Stimulated activated CD8-positive, alpha-beta memory T cell treated with anti-CD3 and anti-CD28 coated beads, Interleukin-15, amount 100 ng/mL, for 4 hours (primary cell): ENCODE measurements at places on chromosomes 6 and 20.

DNA sequence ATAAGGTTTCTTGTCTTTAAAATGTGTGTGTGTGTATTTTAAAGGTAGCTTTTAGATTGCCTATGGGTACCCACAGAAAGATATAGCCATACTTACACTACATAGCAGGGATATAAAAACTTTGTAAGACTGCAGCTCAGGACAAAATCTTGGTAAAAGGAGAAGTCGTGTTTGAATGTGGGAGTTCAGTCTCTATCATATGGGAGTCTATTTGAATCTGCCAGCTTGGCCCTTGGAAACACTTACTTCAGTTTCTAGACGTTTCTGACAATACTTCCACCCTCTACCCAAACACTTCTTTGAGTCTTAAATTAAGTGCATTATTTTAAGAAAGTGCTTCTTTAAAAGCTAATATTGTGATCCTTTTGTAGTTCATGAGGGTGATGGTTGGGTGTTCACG, 155.7 kb downstream of the CARMIL1 start:
- DNase-seq: no peak

- DNase-seq: no peak
These were observed 273.5 kb downstream of the COL12A1 start for GRCh38 chr6:74932232-74932888.

DNA sequence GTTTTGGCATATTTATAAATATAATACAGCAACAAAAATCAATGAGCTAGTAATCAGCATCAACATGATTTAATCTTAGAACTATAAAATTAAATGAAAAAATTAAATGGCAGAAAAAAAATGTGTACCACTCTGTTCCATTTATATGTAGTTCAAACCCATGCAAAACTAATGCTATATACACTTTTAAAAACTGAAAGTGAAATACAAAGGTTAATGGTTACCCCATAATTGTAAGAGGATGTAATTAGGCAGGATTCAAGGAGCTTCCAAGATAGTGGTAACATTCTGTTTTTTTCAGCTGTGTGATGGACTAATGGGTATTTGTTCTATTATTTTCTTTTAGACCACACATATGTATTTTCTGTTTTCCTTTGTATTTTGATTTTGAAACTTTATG, 492.1 kb downstream of the UTRN start:
- no peak for DNase-seq

GRCh38 chr20:22918286-22918983, 116.7 kb upstream of the SSTR4 start:
- no peak for DNase-seq

DNA sequence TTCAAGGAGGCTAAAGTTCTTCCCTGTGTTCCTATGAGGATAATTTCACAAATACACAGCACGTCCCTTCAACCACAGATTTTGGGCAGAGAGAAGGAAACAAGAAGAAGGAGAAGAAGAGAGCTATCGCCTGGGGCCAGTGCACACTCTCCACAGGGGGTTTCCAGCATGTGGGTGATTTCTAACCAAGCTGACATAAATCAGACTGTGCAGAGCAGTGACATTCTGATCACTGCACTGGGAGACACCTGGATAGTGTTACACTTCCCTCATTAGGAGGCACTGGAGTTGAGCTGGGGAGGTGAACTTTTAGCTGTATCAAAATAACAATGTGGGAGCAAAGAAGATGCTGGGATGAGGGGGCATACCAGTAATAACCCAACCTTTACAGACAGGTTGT, 71.8 kb upstream of the CENPW start:
- DNase-seq: no peak

DNA sequence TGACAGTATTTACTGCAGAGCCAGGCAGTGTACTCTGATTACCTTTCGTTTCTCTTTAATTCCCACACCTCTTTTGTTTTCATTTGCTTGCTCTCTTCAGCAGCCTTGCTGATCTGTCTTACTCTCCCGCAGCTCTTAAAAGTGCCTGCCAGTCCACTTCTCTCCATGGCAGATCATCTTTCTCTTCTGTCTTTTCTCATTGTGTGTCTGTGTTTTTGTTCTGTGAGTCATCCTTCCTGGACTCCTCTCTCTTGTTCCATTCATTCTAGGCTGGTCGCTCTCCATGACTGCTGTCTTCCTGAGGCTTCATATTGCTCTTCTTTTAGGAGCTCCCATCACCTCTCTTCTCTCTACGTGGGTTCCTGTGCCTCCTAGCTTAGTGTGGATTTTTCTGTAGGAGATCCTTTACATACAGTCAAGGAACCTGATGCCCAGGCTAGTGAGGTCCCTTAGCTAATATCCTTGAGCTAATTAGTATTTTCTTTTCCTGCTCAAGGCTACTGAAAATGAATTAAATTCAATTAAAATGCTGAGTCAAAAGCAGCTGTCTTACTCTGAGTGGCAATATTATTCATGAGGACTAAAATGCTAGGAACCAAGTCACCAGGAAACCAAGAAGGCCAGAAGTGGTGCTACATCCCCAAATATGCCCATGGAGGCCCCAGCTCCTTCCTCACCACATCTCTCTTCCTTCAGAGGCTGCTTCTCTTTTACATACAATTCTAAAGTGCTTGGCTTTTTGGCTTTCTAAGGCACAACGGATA, 86.1 kb downstream of the SLX4IP start:
- DNase-seq: no peak

DNA sequence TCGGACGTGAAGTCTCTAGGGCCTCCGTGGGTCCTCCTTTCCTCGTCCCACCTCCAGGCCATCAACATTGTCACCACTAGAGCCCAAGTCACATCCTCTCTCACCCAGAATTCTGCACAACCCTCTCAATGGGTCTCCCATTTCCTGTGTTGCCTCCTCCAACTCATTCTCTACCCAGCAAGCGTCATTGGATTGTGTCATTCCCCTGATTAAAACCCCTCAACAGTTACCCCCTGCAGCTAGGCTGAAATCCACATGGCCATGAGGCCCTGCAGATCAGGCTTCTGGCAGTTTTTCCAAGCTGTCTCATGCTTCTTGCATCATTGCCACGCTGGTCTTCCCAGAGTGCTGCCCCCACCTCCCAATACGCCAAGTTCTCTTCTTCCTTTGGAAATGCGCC, 12.9 kb upstream of the FAM210B start:
- no peak for DNase-seq

DNA sequence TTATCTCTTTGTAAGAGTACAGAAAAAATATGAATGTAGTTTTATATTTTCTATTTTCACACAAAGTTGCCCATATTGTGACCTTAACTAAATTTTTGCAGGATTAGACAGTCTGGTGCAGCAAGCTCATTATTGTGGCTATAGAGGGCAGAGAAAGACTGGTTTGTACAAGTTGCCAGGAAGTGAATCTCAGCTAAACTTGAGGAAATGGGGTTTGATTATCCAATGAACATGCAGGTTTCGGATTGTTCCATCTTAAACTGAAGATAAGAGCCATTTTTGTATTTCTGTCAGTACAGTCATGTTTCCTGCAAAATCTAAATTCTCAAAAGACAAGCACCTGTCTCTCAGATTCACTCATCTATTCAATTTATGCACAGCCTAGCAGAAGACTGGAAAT, 390.9 kb downstream of the MMUT start:
- no peak for DNase-seq

DNA sequence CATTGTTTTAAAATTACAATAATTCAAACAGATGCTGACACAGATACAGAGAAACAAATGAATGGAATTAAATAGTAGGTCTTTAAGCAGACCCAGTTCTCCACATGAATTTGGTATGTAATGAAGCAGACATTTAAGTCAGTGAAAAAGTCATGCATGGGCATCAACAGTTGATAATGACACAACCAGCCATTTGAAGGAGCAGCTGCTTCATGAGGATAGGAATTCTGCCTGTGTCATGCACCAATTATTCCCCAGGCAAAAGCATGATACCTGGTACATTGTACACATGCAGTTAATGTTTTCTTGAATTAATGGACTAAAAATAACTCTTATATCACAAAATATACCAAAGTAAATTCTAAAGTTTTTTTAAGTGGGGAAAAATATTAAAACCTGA, 11.2 kb upstream of the HEY2 start:
- DNase-seq: no peak

GRCh38 chr20:20887593-20888265, 175.3 kb upstream of the RALGAPA2 start:
- DNase-seq: no peak

DNA sequence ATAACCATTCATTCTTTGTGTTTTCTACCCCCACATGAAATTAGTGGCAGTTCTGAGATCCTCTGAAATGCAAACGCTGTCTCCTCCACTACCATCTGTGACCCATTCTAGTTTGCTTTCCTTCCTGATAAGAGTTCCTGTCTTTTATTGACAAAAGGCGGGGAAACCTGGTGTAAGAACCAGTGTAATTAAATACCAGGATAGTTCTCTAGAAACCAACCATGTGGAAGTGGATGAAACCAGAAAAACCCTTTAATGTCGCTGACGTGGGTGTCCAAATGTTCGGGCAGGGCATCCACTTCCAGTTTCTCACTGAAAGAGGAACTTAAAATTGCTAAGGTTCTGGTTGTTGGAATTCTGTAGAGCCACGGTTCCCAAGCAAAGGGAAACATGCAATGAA, 79.1 kb downstream of the TNFRSF21 start:
- no peak for DNase-seq

GRCh38 chr6:103184776-103185175, 1674.9 kb downstream of the HACE1 start:
- no peak for DNase-seq

- DNase-seq: no peak
These were observed 2.5 kb upstream of the NAA20 start for GRCh38 chr20:20014659-20015058.

DNA sequence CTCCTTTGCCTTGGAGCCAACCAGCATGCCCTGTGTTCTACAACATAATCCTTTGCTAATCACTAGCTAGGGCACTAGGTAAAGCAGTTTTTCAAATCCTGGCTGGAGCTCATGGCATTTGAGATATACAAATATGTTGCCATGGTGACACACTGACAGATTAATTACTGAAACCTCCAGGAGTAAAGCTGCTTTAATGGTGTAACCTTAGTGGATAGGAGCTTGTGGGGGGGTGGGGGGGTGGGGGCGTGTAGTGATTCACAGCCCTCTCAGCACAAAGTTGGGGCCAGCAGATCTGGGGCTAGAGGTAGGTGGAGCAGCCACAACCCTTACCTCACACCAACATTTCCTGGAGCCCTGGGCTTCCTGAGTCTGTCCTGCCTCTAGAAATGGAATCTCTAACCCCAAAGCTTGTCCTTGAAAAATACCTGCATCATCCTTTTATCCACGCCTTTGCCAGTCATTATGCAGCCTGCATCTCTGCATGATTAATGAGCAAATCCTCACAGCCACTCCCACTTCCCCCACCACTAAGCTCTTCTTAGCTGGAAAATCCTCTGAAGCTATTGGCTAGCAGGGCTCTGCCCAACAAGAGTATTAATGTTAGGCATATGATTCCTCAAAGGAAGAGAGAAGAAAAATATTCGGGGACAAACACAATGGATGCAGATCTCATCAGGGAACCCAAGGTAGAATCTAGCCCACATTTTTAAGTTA, 84.5 kb upstream of the PRND start:
- no peak for DNase-seq

DNA sequence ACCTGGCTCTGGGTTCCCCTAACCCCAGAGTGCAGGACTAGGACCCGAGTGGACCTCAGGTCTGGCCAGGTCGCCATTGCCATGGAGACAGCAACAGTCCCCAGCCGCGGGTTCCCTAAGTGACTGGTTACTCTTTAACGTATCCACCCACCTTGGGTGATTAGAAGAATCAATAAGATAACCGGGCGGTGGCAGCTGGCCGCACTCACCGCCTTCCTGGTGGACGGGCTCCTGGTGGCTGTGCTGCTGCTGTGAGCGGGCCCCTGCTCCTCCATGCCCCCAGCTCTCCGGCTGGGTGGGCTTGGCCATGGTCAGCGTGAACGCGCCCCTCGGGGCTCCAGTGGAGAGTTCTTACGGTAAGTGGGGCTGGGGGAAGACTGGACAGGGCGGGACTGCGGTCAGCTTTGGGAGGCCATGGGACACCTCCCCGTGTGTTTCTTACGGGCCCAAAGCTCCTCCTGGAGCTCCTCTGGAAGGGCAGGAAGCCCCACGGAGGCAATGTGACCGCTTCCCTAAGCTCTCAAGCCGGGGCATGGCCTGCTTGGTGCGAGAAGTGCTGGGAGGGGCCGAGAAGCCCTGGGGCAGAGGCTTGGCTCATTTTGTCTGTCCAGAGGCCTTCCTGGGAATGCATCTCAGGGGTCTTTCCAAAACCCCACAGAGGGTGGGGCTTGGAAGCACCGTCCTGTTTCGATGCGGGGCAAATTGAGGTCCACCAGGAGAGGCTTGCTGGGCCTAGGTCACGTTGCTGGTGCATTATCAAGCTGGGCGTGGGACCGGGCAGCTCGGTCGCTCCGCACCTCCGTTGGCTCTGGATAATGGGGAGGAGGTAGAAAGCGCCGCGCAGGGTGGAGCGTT, at the start of gene HNF4A:
Gene HNF4A (plus strand): TSS at position 202 of the 855 bp plus-strand sequence. CDS start 106 bp downstream, at position 308.
- no peak for DNase-seq

GRCh38 chr20:19978511-19979210, 38.5 kb upstream of the NAA20 start:
- DNase-seq: no peak

GRCh38 chr6:113888493-113888892, 31.3 kb downstream of the MARCKS start:
- no peak for DNase-seq

- DNase-seq: no peak
These were observed 24.3 kb upstream of the KIAA0408 start for GRCh38 chr6:127483399-127484055.

- no peak for DNase-seq
These were observed 39.9 kb upstream of the FRMD1 start for GRCh38 chr6:168118935-168119334.

DNA sequence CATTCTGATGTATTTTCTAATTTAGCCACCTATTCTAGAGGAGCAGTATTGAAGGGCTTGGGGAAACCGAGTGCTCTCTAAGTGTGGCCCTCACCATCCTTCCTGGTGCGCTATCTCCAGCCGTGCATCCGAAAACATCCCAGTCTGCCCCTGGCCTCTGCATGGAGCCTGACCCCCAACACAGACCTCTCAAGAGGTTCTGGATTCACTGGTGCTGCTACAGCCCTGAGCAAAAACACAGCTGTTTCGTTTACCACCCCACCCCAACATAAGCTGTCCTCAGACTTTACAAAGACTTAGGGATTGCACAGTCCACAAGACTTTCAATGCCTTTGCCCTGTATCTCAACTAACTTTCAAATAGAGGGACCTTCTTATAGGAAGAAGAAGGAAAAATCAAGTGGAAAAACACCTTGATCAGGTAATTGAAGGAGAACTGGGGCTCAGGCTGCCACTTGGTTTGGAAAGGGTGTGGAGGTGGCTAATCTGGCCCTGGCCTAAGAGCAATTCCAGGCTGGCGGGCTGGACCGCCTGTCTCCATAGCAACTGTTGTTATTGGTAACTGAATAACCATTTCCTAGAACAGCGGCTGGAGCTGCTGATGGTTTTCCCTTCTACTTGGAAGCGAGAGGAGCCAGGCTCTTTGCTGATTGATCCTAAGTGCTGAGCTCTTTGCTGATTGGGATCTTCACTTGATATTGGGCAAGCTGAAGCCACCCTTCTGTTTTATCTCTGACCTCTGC, 90.2 kb upstream of the TOX2 start:
- no peak for DNase-seq

- no peak for DNase-seq
These were observed 107.7 kb upstream of the FOXC1 start for GRCh38 chr6:1502041-1502440.
